ENCODE measurements at places on chromosomes 6 and 20. TPM values are rescaled to one million over a fixed set of nuclear protein-coding genes. Genes with fewer than 3 reads are reported as not detected.

SLC35D3 gene
- not detected for total RNA-seq

ZNF292 gene
- 20.9 TPM for total RNA-seq

PAK5 gene
- total RNA-seq: not detected

OR2B6 gene
- total RNA-seq: not detected

ZBTB46 gene
- total RNA-seq: under 0.01 TPM

VWA7 gene
- total RNA-seq: under 0.01 TPM

PPARD gene
- 12.5 TPM for total RNA-seq

TMEM74B gene
- not detected for total RNA-seq

SGK2 gene
- not detected for total RNA-seq

COL19A1 gene
- 0.39 TPM for total RNA-seq

SLC26A8 gene
- total RNA-seq: under 0.01 TPM

UNC5CL gene
- under 0.01 TPM for total RNA-seq

SUMO4 gene
- 1.8 TPM for total RNA-seq

PPDPF gene
- total RNA-seq: 58.6 TPM

Data from subcutaneous preadipocyte (primary cell).